CD4-positive, alpha-beta T cell treated with Interleukin-17A for 4 hours (primary cell): ENCODE measurements at places on chromosomes 12 and 14.
A peak's percentile ranks its signal among the peaks of the same experiment; 100 is the strongest.

- no peak for DNase-seq
These were observed 73.0 kb downstream of the CIT start for GRCh38 chr12:119804011-119804641.

GRCh38 chr14:72523424-72524294 is 370.2 kb downstream of the DPF3 start:
- no peak for DNase-seq

DNA sequence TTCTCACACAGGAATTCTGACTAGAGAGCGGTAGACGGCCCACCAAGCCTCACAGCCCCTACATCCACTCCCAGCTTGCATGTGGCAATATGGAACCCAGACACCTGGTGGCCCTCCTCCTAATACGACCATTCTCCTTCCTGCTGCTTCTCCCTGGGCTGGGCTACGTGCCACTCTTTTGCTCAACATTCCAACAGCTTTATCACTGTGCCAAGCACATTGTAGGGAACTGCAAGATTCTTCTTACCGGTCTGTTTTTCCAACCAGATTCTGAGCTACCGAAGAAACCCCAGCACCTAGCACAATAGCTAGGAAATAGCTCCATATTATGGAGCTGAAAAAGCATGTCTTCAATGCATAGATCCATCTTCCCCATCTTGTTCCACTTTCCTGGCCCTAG is 58.1 kb downstream of the STXBP6 start:
- no peak for DNase-seq

GRCh38 chr14:64081174-64081746 is 212.9 kb downstream of the ESR2 start:
- no peak for DNase-seq

DNA sequence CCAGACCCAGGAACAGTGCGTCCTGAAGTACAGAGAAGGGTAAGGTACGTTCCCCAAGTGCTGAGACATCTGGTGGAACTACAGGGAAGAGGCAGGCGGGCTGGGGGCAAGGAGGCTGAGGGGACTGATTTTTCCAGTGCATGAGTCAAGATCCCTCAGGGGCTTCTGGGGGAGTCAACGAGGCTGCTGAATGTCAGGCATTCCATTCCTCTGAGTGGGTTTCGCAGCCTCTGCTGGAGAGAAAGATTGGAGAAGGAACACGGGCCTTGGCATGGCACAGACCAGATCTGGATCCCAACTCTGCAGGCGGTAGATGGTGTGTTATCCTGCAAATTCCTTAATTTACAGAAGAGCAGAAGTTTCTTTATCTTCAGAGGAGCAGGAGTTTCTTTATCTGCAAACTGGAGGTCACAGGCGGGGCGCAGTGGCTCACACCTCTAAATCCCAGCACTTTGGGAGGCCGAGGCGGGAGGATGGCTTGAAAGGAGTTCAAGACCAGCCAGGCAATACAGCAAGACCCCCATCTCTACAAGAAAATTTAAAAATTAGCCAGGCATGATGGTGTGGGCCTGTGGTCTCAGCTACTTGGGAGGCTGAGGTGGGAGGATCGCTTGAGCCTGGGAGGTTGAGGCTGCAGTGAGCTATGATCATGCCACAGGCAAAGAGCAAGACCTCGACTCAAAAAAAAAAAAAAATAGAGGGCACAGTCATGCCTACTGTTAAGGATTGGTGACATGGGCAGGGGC is 132.6 kb upstream of the MAP1LC3B2 start:
- no peak for DNase-seq

DNA sequence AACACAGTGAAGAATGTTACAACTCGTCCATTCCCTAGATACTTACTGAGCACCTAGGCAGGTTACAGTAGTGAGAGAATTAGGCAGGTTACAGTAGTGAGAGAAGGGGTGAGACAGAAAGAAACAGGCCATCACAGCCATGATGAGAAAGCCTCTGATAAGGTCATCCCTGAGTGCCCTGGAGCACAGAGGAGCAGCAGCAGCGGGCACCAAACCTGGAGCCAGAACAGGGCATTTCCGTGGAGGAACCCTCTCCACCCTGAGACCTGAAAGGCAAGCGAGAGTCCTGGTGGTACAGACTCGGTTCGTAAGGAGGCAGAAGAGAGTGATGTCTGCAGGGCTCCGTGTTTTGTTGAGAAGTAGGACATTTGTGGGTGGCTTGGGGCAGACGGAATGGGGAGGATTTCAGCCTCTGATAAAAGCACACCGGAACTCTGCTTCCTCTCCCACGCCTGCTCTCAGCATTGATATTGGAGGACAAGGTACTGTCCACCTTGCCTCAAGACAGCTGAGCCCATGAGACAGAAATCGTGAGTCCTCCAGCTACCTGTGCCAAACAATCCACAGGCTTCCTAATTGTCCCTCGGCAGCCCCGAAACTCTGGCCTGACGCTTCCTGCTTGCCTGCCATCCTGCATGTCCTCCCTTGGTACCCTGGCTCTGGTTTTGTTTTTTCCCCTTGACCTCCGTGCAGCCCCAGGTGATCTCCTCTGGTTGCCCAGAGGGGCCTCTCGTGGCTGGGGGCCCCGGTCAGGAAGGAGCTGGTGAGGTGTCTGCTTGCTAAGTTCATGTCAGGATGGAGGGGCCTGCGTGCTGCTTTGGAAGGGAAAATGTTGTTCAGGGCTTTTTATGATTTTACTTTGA is 136.1 kb downstream of the GCH1 start:
- DNase-seq = no peak

DNA sequence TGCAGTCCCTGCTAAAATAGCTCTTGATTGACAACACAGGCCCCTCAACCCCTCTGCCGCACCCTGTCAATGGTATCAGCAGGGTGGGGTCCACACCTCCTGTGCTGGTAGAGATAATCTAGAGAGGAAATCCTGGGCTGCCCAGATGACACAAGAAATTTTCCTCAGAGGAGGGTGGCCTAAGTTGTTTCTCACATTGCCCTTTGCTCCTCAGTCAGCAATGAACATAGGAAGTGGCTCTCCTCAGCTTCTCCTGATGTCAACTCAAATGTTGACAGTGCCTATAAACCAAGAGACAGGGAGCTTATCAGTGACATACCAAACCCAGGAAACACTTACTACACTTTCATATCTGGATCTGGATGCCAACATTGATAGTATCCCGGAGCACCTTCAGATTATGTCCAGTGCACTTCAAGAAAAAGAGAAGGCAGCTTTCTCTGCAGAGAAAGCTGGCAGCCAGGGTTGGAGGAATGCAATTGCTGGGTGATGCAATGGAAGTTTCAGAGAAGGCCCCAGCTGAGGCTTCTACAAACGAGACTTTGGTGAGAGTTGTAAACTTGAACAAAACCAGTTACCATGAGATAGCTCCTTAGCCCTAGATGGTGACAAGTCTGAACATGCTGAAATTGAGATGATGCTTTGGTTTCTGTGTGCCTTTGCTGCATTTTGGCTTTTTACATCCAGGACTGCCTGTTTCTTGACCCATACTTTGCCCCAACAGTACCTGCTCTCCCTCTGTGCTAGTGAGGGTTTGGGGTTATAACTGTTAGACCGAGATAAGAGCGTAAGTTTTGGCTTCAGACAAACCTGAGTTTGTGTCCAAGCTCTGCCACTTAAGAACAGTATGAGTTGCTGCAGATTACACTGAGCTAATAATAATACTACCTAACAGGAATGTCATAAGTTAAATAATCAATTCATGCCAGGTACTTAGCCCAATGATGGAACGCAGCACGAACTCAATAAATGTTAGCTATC is 183.5 kb downstream of the NUAK1 start:
- DNase-seq = no peak

DNA sequence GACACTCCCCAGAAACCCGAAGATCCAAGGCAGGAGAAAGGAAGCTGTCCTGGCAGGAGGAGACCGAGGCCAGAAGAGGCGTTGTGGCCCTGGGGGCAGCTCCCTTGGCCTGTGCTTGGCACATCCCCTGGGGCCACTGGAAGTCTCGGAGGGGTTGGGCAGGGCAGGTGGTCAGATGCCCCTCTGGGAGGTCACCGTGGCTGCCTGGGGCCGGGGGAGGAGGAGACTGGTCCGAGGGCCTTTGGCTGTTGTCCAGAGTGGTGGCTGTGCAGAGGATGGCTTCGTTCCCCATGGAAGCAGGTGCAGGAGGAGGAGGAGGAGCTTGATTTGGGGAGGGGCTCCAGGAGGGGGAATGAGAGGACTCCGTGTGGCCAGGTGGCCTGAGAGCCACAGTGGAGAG is 3.3 kb upstream of the NUDT14 start:
- no peak for DNase-seq

DNA sequence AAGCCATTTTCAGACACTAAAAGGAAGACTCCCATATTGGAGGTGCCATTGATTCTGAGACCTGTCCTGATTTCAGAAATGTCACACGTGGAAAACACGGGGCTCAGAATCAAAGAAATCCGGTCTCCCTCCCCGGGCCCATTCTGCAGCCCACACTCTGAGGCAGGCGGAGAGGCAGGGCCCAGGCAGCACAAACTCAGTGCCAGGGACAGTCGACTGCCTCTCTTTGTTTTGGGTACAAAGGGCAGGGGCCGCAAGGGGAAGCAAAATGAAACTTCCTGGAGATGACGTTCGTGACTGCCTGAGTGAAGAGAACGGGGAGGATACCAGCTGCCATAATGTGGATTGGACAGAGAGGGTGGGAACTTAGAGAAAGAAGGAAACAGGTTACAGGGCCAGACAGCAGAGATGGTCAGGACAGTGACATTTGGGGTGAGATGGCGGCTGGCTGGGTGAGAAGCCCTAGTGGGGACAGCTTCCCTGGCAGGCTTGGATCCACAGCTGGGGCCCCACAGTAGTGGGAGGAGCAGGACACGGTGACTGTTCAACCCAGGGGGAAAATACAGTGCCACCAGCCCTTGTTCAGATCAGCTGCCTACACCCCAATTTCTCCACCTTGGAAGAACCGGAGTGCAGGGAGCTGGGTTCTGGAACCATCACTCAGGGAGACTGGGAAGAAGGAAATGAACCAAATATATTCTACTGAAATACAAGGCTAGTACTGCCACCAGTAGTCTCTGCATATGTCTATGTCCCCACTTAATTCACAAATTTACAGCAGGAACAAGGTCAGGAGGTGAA is 8.1 kb downstream of the GAPDH start:
- peak; percentile 12 for DNase-seq

GRCh38 chr12:28127455-28127854 is 62.8 kb upstream of the CCDC91 start:
- DNase-seq = no peak

DNA sequence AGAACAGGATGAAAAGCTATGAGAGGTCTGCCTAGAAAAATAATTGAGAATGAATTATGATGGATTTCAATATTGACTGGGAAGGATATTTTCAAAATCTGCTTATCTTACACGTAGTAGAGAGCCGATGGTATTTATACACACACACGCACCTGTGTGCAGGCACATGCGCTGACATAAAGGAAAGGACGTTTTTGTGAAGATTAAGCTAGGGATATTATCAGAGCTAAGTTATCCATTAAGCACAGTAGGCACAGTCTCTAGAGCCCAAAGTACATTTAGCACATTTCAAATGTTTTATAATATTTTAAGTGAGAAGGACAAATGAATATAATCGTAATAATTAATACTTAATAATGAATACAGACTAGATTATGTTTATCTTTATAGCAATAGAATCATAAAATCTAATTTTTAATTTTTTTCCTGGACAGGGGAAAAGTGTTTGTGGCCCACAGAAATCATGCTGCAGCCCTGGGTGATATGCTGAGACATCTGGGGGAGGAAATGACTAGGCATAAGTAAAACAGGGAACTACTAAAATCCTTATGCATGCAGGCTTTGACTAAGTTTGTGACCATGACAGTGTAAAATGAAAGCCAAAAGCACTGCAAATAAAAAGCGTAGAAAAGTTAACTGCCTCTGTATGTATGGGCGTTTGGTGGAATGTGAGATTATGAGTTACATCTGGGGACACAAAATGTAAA is 146.1 kb downstream of the KITLG start:
- DNase-seq = no peak

DNA sequence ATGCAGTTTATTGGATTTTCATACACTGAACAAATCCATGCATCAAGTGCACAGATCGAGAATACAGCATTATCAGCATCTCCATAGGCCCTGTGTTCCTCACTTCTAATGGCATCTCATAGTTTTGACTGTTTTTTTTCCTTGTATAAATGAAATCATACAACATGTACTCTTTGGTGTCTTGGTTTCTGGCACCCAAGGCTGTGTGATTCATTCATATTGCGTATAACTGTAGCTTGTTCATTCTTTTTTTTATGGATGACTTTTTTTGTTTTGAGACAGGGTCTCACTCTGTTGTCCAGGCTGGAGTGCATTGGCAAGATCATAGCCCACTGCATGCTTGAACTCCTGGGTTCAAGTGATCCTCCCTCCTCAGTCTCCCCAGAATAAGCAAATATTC is 14.3 kb downstream of the RASSF8 start:
- no peak for DNase-seq

GRCh38 chr12:131810726-131811125 is 17.5 kb upstream of the MMP17 start:
- DNase-seq = no peak

DNA sequence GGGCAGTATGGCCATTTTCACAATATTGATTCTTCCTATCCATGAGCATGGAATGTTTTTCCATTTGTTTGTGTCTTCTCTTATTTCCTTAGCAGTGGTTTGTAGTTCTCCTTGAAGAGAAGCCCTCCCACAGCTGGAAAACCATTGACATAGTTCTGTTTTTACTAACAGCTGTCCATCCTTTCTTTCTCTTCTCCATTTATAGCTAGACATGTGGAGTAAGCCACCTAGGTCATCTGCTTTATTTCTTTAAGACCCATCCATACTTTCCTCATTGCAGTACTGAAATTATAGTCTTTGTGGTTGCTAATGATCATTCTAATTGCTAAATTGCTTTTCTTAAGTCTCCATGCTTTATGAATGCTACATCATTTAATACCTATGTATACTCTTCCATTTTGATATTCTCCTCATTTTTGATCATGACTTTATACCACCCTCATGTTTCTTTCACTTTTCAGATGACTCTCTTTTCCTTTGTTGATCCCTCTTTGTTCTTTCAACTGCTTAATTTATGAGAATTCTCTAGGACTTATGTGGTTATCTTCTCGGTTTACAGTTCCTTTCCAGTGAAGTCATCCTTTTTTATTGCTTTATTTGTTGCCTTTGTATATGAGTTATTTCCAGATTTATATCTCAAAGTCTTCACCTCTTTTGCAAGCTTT is 114.2 kb downstream of the PCNX1 start:
- no peak for DNase-seq

DNA sequence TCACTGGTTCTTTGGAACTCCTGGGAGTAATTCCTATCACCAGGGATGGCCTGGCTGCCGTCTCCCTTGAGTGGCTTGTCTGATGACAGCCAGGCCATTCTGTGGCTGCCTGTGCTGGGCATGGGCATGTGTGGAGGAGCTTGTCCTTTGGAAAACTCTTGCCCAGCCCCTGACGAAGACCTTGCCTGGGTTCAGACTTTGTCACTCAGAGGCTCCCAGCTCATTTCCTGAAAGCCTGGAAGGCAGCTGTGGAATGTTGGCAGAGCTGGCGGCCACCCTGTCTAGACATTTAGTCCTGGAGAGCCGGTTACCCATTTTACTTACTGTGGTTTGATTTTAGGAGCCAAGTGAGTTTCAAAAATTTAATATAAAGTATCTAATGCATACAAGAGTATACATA is 34.0 kb downstream of the TUNAR start:
- DNase-seq = no peak
